Aorta (tissue), 5 donors: ENCODE measurements at places on chromosomes 6 and 20. TPM values are rescaled to one million over a fixed set of nuclear protein-coding genes. Genes with fewer than 3 reads are reported as not detected.
A peak's percentile ranks its signal among the peaks of the same experiment; 100 is the strongest.

GRCh38 chr6:52253494-52253893, 9.2 kb upstream of the IL17F start:
- no peak for DNase-seq
- no peak overlapping the region for H3K4me3 ChIP-seq
- H3K27me3 ChIP-seq, result no peaks in the 10 kb centered on the region
- no peaks in the 10 kb centered on the region for H3K36me3 ChIP-seq
- no peaks in the 10 kb centered on the region for H3K4me1 ChIP-seq

DNA sequence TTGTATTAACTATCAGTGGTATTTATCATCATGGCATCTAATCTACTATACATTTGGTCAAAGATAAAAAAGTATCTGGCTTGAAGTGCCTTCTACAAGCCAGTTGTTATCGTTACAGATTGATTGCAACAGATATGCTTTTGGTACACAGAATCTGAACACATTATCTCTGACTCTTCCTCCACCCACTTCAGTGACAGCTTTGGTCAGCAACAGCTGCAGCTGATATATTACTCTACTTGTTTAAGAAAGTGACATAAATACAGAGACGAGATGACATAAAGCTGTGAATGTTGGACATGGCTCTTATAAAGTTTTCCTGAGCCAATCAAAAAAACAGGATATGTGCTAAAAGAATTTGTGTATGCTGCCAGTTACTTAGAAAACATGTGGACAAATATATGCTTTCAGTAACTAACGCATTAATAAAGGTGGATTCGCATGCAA, 77.6 kb downstream of the HIVEP2 start:
- H3K4me1 ChIP-seq, result peaks cover 4% of the 10 kb centered on the region
- no peak overlapping the region for H3K27ac ChIP-seq
- DNase-seq, result no peak

DNA sequence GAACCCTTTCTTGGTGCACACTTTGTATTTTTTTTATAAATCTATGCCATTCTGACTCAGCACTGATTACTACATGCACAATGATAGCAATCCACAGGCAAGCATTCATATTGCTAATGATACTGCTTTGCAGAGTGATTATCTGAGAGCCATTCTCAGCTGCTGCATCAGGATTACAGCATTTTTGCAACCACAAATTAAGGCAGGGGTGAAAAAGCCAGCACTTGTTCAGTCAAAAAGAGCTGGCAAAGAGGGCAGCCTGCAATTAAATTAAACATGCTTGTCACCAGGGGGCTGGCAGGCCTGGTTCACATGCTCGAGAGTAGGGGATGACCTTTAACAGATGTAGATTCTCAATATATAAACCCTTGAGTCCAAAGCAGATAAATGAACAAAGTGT, 40.7 kb upstream of the SLC17A4 start:
- H3K36me3 ChIP-seq, result no peaks in the 10 kb centered on the region
- no peak overlapping the region for H3K27ac ChIP-seq
- no peak for DNase-seq
- no peaks in the 10 kb centered on the region for H3K27me3 ChIP-seq
- no peak overlapping the region for H3K4me3 ChIP-seq
- no peaks in the 10 kb centered on the region for H3K4me1 ChIP-seq

DNA sequence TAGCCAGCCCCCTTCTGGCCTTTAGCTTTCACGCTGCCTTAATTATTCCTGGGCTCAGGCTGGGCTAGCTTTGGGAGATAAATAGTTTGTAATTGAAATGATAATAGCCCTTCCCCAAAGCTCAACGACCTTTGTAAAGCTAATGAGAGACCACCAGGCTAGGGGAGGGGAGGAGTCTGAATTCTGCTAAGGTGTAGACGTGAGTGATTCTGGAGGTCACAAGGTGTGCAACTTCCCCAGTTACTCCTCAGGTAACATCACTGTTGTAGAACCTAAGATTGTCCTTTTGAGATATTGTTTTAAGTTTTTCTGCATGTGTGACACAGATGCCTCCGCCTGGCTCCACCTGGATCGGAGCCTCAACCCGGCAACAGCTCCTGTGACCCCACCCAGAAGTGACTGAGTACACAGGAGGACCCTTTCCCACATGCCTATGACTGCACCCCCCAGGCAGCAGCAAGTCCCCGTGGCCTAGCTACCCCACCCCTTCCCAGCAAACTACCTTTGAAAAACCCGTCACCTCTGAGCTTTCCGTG, 5.8 kb upstream of the GPR31 start:
- H3K27me3 ChIP-seq, result no peaks in the 10 kb centered on the region
- no peaks in the 10 kb centered on the region for H3K36me3 ChIP-seq
- no peak for DNase-seq
- no peaks in the 10 kb centered on the region for H3K4me1 ChIP-seq

- peak; percentile 83 for DNase-seq
- H3K4me3 ChIP-seq, result peak overlapping the region; percentile 95
- H3K4me1 ChIP-seq, result no peaks in the 10 kb centered on the region
These were observed 1.0 kb downstream of the AFDN start for GRCh38 chr6:167827583-167828324.

DNA sequence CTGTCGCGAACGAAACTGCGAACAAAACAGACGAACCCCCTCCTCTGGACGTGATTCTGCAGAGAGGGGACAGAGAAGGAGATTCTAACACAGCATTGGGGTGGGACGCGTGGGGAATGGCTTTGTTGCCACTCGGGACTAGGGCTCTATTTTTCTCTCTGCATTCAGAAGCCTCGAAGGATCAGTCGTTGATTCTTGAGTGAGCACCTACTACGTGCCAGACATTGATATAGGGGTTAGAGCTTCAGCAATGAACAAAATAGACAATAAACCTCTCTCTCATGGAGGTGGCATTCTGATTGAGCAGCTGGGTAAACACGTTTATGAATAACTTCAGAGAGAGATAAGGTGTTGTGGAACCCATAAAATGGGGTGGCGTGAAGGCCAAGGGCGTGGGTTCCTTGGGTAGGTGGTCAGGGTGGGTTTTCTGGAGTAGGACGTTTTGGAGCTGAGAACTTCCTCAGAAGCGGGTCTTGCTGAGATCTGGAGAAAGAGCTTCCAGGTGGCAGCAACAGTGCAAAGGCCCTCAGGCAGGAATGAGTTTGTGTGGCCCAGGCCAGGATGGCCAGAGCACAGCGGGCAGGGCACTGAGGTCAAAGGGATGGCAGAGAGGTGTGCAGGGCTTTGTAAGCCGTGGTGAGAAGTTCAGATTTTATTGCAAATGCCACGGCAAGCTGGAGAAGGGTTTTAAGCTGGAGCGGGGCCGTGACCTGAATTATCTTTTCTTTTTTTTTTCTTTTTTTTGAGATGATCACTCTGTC, 884 bp downstream of the SLC2A10 start:
- no peaks in the 10 kb centered on the region for H3K27me3 ChIP-seq
- H3K4me3 ChIP-seq, result peak overlapping the region; percentile 81
- no peak for DNase-seq
- no peak overlapping the region for H3K27ac ChIP-seq

- no peak overlapping the region for H3K4me3 ChIP-seq
- no peaks in the 10 kb centered on the region for H3K27me3 ChIP-seq
- no peak overlapping the region for H3K27ac ChIP-seq
- H3K36me3 ChIP-seq, result no peaks in the 10 kb centered on the region
- no peak for DNase-seq
- H3K4me1 ChIP-seq, result no peaks in the 10 kb centered on the region
These were observed 951.9 kb upstream of the FLRT3 start for GRCh38 chr20:15289337-15289736.

GRCh38 chr6:83378621-83379388, 52.0 kb downstream of the ME1 start:
- no peaks in the 10 kb centered on the region for H3K27me3 ChIP-seq
- no peak overlapping the region for H3K27ac ChIP-seq
- no peak for DNase-seq
- H3K4me3 ChIP-seq, result no peak overlapping the region
- no peaks in the 10 kb centered on the region for H3K4me1 ChIP-seq
- H3K36me3 ChIP-seq, result no peaks in the 10 kb centered on the region

DNA sequence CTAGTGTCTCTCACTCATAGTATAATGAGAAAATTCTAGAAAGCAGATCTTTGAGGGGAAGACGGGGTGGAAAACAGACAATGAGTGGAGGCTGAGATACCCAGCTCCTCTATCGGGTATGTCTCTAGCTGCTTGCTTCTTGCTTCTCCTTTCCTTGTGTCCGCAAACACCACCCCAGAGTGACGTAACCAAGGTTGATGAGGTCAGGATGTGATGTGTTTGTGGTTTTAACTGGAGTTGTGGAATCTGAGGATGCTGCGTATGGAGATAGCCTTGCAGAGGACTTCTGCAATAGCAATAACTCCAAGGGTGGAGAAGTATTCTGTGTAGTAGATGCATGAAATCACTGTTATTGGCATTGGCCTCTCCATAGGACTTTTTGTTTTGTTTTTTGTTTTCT, 132.7 kb upstream of the IFNGR1 start:
- DNase-seq, result peak; percentile 55
- H3K27me3 ChIP-seq, result peaks cover 2% of the 10 kb centered on the region
- no peak overlapping the region for H3K4me3 ChIP-seq
- no peak overlapping the region for H3K27ac ChIP-seq
- H3K36me3 ChIP-seq, result no peaks in the 10 kb centered on the region

DNA sequence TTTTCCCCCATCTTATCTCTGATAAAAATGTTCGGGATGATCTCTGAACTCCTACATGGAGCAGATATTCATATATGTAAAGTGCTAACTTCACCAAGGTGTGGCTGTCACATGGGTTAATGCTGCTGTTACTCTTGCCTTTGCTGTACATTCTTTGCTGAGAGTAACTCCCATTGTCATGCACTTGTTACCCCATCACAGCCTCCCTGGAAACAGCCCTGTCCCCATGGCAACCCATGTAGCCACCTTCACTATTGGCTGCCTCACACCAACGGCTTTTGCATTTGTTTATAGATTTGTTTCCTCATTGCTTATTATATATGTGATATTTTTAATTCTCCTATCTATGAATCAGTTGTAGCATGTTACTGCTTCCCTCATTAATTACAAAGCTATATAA, 17.3 kb upstream of the IBTK start:
- no peak for DNase-seq
- no peaks in the 10 kb centered on the region for H3K27me3 ChIP-seq
- H3K27ac ChIP-seq, result no peak overlapping the region
- no peaks in the 10 kb centered on the region for H3K36me3 ChIP-seq
- no peak overlapping the region for H3K4me3 ChIP-seq
- no peaks in the 10 kb centered on the region for H3K4me1 ChIP-seq

DNA sequence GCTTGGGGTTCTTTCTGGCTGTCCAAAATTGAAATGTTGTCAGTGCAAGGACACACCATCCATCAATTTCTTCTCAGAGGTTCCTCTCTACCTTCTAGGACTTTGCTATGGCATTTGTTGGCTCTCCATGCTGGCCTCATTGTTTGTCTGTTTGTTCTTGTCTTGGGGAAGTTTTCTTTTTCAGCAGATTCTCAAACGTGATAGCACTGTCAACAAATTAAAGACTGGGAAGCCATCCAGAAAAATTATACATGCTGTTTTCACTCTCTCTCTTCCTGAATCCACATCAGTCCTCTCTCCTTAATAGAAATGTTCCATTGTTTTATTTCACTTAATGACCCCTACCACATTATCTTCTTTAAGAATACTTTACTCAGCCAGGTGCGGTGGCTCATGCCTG, 130.4 kb downstream of the PCSK2 start:
- no peaks in the 10 kb centered on the region for H3K36me3 ChIP-seq
- DNase-seq, result no peak
- H3K27me3 ChIP-seq, result no peaks in the 10 kb centered on the region

Gene MYH7B
- total RNA-seq, result 0.57 TPM

Gene OR2J2
- not detected for total RNA-seq

Gene CGAS
- total RNA-seq, result 8.7 TPM

Gene DPPA5
- not detected for total RNA-seq

Gene ADGB
- not detected for total RNA-seq

Gene BMP7
- total RNA-seq, result 0.52 TPM

Gene NOL4L
- 13.0 TPM for total RNA-seq

Gene SLC22A3
- 61.0 TPM for total RNA-seq

Gene PGC
- total RNA-seq, result 0.65 TPM

Gene ADGRF4
- not detected for total RNA-seq

Gene NRN1
- 35.9 TPM for total RNA-seq
